ENCODE measurements at places on chromosomes 13 and 19.

DNA sequence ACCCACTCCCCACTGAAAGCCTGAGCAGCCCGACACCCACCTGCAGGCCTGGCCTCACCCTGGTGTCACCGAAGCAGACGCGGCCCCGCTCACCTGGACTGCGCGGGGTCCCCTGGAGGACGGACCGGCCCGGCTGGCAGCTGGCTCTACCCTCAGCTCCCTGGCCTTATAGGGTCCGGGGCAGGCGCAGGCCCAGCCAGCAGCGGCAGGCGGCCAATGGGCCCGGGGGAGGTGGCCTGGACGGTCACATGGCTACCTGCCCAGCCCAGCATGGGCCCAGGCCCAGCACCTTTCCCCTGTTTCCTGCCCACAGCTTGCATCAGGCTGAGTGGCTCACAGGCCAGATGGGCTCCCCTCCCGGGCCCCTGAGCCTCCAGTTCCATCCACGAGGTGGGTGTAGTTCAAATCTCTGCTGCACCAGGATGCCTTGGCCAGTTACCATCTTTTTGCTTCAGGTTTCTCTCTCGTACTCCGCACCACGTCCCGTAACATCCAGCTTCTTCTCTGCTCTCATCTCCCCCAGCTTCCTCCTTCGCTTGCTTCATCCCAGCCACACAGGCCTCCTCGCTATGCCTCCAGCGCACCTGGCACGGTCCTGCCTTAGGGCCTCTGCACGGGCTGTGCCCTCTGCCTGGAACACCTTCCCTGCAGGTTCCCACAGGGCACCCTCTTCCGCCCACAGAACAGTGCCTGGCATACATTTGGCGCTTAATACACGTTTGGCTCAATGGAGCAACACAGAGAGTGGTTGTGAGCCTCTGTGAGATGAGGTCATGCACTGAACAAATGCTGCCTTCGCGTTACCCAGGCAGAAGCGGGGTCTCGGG lies at the start of gene PLIN4:
PLIN4 (minus strand) TSS at position 142 of the 827 bp plus-strand sequence. CDS start 214 bp downstream, outside the sequence.
- peak; percentile 78 for DNase-seq

DNA sequence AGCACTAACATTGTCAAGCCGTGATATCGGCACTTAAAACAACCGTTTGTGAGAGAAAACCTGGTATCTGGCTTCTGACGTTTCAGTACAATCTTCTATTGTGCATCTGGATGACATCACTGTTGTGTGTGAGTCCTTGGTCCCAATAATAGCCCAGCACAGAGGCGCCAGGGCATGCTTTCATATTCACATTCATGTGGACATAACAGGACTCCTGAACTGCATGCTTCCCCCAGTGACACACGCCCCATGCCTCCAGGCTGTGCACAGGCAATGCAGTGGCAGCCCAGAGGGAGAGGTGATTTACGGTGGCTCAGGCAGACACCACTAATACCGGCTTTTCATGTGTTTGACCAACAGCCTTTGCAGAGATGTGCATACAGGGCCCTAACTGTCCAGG lies 58.1 kb downstream of the MRPL57 start:
- peak; percentile 27 for DNase-seq

GRCh38 chr19:53394522-53394973 lies 401 bp upstream of the ZNF765 start:
- no peak for DNase-seq

DNA sequence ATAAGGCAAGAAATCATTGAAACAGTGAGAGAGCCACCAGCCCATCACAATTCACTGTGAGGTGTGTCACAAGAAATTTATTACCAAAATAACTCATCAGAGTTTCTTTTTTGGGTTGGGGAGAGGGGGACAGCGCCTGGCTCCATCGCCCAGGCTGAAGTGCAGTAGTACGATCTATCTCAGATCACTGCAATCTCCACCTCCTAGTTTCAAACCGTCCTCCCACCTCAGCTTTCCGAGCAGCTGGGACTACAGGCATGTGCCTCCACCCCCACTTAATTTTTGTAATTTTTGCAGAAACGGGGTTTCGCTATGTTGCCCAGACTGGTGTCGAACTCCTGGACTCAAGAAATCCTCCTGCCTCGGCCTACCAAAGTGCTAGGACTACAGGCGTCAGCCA lies 3.6 kb downstream of the IFNL1 start:
- no peak for DNase-seq

DNA sequence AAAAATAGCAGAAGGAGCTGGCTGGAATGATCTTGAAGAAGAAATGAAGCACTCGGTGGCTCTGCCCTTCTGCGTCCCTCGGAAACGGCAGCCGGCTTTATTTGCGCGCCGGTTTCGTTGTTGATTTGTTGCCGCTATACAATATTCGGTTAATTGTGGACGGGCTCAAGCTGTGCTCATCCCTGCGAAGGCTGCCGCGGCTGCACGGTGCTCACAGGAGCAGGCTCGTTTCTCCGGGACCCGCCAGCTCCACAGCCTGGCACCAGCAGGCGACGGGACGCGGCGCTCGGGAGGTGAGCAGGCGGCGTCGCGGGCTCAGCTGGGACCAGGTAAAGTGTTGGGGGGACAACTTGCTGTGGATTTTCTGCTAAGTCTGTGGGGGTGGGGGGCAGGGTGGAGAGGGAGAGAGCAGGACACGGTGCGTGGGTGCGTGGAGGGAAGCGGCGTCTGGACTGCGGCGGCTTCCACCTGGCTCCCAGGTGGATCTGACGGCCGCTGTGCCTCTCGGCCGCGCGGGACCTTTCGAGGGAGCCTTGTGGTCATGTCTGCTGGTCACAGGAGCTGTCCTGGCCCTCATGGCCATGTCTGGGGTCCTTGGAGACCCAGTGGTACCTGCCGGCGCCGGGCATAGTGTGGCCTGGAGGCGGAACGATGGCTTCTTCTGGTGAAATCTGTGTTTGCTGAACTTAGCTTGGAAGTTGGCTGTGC lies 90.9 kb downstream of the TEX29 start:
- no peak for DNase-seq

DNA sequence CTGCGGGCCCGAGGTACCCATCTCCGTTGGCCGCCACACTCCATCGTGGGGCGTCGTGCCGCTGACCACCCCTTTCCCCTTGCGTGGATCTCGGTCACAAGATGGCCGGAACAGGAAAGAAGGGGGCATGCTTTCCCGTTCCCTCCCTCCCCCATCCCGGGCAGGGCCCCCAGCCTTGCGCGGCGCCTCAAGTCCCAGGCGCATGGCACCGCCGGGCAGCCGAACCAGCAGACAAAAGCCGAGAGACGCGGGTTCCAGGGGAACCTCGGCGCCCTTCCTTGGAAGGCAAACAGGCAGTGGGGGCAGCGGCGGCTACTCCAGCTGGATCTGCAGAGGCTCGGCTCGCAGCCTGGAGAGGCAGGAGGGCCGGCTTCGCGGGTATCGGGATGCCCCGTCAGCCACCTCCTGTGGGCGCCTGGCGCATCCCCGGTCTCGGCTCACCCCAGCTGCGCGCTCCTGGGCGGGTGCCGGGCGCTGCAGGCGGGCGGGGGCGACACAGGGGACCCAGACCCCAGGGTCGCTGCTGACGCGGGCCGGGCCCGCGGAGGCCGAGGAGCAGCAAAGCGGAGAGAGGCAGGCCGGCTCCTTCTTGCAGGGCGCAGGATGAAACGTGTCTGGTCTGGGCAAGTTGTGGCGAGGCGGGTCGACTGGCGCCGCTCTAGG lies 439 bp downstream of the DZIP1 start:
- peak; percentile 49 for DNase-seq

DNA sequence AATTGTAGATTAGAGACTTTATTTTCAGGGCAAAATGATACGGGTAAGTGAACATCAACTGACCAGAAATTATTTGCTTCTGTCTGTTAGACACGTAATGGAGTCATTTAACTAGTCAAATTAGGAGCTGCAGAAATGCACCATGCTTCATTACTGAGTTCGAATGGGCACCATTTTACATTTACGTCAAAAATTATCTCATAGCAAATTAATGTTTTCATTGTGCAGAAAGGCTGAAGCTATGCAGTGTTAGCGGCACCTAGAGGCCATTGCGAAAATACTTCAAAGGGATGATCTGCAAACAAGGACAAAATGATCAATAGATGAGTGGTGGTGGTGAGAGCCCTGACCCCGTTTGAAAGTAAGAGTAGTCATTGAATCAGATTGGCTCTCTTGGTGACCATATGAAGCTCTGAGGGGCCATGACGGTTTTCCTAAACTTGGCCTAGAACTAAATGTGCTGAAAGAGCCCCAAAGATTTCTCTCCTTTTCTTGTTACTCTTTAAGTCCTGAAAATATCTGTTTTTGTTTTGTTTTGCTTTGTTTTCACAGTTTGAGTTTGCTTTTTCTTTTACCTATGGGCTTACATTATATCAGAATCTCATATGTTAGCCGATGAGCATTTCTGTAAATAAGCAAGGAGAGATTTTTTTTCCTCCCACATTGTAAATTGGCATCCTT lies 277.9 kb downstream of the ZNF536 start:
- DNase-seq, result peak; percentile 64

- DNase-seq, result peak; percentile 75
Measured at GRCh38 chr13:76884186-76884906, 1.9 kb downstream of the KCTD12 start.

- DNase-seq, result peak; percentile 67
Measured at GRCh38 chr19:15114153-15114540, 6.9 kb downstream of the SYDE1 start.

- DNase-seq, result no peak
Measured at GRCh38 chr19:6292006-6292405, 12.2 kb upstream of the MLLT1 start.

GRCh38 chr13:26558074-26558805 lies 757 bp downstream of the WASF3 start:
- DNase-seq, result peak; percentile 23

- DNase-seq, result no peak
Measured at GRCh38 chr13:84038001-84038400, 155.7 kb upstream of the SLITRK1 start.

GRCh38 chr13:59126474-59126873 lies 1037.3 kb downstream of the DIAPH3 start:
- no peak for DNase-seq

- DNase-seq, result no peak
Measured at GRCh38 chr13:113589251-113589960, 4.9 kb downstream of the TFDP1 start.

DNA sequence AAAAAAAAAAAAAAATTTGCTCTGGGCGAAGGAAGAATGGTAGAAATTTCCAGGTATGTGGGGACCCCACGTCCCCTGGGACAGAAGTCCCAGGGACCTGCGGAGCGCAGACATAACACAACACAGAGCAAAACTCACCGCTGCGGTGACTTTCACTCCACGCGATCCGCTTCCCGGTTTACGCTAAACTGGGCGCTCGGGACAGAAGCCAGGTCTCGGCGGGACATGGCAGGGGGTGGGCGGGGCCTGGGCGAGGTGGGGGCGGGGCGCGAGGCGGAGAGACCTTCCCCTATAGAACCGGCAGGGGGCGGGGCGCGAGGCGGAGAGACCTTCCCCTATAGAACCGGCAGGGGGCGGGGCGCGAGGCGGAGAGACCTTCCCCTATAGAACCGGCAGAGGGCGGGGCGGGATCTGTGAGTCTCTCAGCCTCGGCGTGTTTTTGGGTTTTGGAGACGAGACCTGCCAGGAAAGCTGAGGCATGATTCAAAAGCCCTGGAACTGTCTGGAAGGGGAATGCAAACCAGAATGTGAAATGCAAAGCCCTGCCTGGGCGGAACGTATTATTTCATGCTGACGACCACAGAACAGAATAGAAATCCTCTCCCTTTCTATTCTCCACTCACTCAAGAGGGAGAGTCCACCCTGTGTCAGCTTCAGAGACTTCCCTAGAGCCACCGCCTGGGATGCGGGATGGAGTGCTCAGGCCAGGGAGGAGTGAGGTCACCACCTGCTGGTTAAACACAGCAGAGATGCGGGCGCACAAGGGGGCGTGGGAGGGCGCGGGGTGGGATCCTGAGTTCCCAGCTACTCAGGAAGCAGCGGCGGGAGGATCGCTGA lies 20.2 kb upstream of the ERVV-1 start:
- DNase-seq, result peak; percentile 78

DNA sequence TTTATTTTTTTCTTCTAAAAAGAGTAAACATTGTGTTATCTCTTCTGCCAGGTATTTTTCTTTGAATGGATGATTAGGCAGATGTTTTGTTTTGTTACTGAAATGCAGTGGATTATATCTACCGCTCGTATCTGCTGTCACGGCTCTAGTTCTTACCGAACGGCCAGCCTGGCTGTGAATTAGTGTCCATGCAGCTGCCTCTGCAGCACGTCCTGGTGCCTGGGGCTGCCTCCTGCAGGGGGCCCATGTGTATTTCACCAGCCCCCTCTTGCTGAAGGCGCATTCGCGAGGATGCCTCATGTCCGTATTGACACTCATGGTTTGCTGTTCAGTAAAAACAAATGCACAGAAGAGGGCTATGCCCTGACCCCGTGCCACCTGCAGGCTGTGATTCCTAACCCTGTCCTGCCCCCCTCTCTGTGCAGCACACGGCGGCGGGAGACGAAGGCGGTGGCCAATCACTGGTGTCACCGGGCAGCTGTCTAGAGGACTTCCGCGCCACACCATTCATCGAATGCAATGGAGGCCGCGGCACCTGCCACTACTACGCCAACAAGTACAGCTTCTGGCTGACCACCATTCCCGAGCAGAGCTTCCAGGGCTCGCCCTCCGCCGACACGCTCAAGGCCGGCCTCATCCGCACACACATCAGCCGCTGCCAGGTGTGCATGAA lies 49.9 kb downstream of the RAB20 start:
- DNase-seq, result no peak

- peak; percentile 87 for DNase-seq
Measured at GRCh38 chr13:111115965-111116521, 933 bp downstream of the ARHGEF7 start.

GRCh38 chr13:75402787-75403186 lies 79.2 kb downstream of the TBC1D4 start:
- no peak for DNase-seq

DNA sequence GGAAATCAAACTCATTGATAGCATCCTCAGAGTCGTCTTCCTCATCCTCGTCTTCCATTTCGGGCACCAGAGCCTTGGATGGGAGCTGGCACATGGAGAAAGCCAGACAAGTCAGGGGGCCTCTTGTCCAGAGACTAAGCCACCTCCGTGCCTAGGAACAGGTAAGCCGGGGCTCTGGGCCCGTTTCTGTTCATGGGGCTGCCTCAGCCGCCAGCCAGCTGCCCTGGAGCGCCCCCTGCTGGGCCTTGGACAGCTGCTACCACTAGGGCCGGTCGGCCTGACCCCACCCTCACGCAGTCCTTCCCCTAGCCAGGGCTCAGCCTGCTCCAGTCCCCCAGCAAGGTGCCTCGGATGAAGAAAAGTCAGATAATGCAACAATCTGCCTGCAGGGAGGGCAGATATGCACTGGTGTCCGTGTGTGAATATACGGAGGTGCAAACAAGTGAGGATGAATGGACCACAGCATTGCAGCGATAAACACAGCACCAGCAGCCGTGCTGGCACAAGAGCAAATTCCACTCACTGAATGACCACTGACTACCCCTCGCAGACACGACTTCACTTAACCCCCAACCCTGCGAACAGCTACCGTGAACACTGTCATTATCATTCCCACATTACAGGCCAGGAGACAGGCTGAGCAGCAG lies 11.9 kb upstream of the PRKD2 start:
- DNase-seq, result peak; percentile 53

DNA sequence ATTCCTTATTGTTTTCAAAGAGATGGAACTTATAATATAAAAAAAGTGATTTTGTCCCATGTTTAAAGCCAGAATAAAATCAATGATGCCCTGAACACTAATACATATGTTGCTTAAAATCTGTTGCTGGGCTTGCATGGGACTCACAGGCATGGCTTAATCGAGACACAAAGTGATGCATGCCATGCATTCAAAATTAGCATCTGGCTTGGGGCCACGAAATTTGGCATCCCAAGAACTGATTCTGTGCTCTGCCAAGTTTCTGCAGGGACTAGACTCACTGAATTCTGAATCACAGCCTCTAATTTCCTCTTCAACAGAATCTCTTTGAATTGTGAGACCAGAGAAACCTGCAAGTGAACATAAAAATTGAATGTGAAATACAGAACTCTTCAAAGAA lies 109.2 kb downstream of the PCDH17 start:
- no peak for DNase-seq

GRCh38 chr19:17455308-17456123 lies 5.2 kb downstream of the NXNL1 start:
- DNase-seq, result no peak

Measured in fibroblast of the aortic adventitia (primary cell).